ENCODE measurements at places on chromosomes 6 and 20.

- no peak for DNase-seq
These were observed 32.9 kb downstream of the FOXF2 start for GRCh38 chr6:1422290-1422689.

GRCh38 chr6:164792666-164793065 is 516.7 kb downstream of the C6orf118 start:
- DNase-seq, result no peak

GRCh38 chr6:43677759-43678158 is 9.8 kb downstream of the MRPS18A start:
- no peak for DNase-seq

DNA sequence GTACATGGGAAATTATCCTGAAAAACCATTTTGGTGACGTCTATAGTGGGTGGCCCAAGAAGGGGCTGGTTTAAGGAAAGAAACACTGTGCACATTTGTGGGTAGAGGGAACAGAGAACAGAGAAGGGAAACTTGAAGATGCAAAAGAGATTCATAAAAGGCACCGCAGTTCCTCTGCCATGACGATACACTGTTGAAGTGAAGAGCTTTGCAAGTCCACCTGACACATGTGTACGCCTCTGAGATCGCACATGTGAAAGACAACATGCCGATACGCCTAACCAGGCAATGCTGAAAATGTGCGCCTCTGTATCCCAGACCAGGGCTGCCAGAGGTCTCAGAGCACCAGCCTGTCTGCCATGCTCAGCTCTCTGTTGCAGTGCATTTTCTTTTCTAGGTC is 180.9 kb downstream of the KIF16B start:
- no peak for DNase-seq

DNA sequence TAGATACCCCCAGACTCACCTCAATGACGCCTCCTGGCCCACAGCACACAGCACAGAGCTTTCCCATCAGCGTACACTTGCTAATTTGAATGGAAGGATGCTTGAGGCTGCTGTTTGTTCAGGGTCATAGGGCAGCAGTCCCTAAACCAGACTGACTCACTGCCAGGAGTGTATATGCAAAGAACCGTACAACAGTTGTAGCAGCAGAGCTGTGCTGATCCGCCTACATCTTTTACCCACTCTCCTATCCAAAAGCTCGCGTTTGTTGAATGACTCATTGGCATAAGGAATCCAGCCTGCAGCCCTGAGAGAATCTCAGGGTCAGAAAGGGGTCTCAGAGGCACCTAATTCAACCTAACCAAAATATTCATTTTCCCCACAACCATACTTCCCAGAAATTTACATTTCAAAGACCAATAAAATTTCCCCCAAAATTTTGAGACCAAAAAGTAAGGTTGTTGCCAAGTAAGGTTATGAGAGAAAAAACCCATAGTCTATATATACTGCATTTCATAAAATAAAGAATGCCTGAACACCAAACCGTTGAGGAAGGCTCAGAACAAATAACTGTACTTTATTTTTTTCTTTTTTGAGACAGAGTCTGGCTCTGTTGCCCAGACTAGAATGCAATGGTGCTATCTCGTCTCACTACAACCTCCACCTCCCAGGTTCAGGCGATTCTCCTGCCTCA is 35.3 kb upstream of the CCND3 start:
- no peak for DNase-seq

- no peak for DNase-seq
These were observed 236.5 kb downstream of the CDKAL1 start for GRCh38 chr6:20770773-20771172.

DNA sequence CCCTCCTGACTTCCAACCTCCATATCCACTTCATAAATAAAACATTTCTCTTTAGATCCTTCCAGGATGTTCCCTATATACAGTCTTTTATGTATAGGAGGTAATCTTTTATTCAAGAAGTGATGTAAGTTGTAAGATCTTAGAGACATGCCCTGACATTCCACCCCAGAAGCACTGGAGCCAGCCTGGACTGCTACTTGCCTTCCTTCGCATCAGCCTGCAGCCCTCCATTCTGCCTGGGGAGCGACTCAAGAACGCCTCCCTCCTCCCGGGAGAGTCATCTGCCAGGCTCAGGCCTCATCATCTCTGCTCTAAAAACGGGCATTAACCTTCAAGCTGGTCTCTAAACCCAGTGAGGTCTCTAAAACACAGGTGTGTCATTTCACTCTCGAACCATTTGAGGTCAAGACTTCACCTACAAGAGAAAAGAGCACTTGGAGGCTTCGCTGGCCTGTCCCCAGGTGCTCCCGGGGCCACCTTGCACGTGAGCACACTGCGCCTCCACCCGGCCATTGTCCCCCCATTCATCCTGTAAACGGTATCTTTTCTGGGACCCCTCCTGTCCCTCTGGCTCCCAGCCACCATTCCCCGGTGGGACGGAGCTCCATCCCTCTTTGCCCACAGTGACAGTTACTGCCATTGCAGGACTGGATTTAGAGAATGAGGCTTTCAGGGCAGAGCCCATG is 107.5 kb upstream of the PDE10A start:
- no peak for DNase-seq

DNA sequence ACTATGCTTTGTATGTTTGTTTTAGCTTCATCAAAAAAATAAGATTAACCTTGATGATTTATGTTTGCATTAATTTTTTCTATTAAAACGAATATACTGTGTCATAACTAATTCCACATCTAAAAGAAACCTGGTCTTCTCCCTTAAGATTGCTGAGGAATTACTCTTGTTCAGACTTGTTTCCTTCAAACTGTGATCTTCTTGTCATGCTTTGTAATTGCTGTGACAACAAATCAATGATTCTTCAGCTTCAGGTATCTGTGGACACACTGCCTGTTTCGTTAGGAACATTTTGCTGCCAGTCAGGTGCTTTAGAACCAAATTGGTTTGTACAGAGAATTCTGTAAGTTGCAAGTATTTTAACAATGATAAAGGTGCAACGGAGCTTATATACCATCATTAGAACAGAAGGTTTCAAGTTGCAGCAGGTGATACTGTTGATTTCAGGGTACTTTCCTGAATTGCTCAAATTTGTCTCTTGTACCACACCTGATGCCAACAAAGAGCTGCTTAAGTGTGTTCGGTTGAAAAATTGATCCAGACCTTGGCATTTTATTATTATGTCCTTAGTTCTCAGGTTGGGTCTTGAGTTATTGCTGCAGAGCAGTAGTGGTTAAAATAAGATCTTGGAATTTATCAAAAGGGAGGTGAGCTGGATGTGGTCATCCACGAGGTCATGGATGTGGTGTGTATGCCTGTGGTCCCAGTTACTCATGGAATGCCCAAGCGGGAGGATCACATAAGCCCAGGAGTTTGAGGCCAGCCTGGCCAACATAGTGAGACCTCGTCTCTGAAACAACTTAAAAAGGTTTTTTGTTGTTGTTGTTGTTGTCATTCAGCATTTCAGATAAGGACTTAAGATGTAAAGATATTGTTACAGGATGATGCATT is 19.5 kb downstream of the SYTL3 start:
- DNase-seq, result no peak

GRCh38 chr6:151070631-151071051 is 169.1 kb upstream of the AKAP12 start:
- DNase-seq, result no peak

GRCh38 chr20:13245250-13245723 is 24.2 kb downstream of the ISM1 start:
- no peak for DNase-seq

DNA sequence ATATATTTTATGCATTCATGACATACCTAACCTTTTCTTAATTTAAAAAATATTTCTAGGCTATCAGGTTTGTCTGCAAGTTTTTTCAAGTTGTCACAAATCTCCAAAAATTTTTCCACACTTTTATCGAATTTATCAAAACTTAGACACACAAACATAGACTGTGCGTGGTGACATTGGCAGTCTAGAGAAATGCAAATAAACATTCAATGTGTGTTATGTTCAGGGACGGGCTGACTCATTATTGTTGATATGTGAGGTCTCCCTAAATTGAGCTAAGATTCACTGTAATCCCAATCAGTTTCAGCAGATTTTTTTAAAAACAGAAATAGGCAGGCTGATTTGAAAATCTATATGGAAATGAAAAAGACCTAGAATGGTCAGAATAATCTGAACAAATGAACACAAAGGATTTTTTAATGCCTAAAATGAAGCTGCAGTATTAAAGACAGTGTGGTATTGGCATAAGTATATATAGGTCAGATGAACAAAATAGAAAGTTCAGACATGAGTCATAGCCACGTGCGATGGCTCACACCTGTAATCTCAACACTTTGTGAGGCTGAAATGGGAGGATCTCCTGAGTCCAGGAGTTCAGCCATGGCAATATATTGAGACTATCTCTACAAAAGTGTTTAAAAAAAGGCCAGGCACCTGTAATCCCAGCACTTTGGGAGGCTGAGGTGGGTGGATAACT is 19.2 kb downstream of the BLTP3A start:
- no peak for DNase-seq

GRCh38 chr6:25062070-25062811 is 126.5 kb upstream of the RIPOR2 start:
- DNase-seq, result no peak

GRCh38 chr20:44956410-44956809 is 3.8 kb downstream of the TOMM34 start:
- DNase-seq, result no peak

DNA sequence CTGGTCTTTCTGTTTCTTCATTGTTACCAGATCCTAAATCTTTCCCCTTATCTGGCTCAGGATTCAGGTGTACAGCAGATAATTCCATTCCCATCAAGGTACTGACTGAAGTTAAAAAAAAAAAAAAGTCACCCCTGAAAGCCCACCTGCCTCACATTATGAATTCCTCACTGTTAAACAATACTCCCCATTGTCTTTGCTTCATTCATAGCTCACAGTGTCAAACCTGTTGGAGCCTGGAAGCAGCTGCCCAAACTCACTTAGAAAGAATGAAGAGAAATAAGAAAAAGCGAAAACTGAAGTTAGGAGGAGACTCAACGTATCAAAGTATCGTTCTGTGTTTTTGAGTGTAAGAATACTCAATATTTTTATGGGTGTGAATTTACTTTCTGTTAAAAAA is 1.8 kb upstream of the DCBLD1 start:
- no peak for DNase-seq

DNA sequence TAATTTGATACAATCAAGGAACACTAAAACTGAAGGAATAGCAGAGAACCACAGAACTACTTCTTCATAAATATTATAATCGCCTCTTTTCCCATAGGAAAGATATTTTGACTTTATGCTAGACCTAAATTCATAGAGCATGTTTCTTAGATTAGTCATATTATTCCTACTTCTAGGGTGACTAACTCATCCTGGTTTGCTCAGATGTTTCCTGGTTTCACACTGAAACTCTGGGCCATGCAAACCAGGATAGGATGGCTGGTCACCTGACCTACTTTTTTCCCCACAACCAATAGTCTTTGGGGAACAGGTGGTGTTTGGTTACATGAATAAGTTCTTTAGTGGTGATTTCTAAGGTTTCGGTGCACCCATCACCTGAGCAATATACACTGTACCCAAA is 42.8 kb downstream of the MMS22L start:
- no peak for DNase-seq

- DNase-seq, result no peak
These were observed 199.5 kb upstream of the ASCC3 start for GRCh38 chr6:101080597-101080996.

- no peak for DNase-seq
These were observed 712.1 kb downstream of the EPM2A start for GRCh38 chr6:145023116-145023726.

DNA sequence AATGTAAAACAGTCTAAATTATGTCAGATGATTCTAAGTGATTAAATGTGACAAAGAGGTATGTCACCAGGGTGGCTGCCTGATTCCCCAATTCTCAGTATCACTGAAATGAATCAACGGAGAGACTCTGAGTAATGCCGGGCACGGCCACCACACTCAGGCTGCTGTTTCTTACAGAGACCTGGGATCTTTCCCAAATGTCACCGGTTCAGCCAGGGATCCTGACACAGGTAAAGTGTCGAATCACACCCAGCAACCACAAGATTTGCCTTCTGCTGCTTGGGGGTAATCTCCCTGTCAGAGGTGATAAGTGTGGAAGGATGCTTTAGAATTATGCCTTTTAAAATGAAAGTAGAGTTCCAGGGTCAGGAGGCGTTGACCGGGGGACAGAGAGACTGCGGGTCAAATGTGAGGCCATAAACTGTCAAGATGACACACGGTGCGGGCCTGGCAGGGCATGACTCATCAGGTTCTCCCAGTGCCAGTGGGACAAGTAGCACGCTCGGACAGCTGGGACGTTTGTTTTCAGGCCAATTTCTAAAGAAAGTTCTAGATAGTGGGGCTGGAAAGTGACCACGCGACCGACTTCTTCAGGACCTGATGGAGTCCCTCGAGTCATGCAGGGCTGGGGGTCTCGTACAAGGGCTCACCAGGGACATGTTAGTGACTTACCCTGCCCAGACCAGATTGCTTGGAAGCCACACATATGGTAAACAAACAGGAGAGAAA is 48.9 kb downstream of the PRDM1 start:
- no peak for DNase-seq

DNA sequence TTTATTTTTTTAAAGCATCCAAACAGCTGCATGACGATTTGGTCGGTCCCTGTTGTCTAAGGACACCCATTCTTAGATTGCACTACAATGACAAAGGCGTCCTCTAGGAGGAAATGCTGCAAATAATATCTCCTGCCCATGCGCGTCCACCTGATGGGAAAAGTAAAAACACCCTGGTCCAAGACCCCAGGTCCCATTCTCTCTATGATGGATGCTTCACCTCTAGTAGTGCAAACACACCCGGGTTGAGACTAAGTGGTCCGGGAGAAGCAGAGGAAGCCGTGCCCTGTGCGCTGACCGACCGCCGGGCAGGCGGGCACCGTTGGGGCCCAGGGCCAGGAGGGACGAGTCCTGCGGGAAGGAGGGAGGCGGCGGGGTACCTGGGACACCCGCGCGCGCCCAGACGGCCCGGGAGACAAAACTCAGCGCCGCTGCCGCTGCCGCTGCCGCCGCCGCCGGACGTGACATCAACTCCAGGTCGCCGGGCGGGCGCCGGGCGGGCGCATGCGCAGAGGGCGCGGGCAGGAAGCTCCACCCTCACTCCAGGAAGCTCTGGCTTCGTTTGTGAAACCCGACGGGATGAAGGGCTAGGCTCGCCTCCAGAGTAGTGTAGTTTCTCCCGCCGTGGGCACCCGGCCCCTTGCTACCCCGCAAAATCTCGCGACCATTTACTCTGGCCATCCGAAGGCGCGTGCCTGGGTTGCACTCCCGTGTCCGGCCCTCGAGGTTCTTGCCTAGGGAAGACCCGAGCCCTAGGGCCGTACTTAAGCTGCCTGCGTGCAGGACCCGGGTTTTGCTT is at the start of gene TBC1D7:
TBC1D7 (minus strand) TSS at position 462 of the 799 bp plus-strand sequence. CDS start 1,639 bp downstream, outside the sequence.
- peak; percentile 85 for DNase-seq

GRCh38 chr6:67016921-67017460 is 1310.0 kb upstream of the EYS start:
- no peak for DNase-seq

DNA sequence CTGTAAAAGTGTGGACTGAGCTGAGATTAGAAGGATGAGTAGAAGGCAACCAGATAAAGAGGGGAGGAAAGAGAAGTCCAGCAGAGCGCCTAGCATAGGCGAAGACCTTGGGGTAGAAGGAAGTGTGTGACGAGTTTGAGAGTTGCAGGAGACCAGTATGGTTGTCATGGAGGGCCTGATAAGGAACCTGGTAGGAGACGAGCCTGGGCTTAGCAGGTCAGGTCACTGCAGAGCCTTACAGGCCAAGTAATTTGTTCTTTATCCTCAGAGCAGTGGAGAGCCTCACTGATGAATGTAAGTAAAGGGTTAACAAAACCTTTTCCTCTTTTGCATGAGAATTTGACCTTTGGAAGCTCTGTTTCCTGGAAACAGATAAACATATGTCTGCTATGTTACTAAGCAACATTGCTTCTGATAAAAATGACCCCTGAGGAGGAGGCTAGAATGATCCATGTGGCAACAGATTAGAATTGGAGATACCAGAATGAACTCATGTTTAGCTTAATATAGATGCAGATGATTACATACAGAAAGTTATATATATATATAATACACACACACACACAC is 2.9 kb upstream of the TMEM74B start:
- no peak for DNase-seq

Measured in stimulated activated CD4-positive, alpha-beta T cell treated with anti-CD3 and anti-CD28 coated beads, Interleukin-15, amount 100 ng/mL, for 48 hours (primary cell).